Naive thymus-derived CD8-positive, alpha-beta T cell (primary cell): ENCODE measurements at places on chromosomes 13 and 19. TPM values are rescaled to one million over a fixed set of nuclear protein-coding genes. Genes with fewer than 3 reads are reported as not detected.

DNA sequence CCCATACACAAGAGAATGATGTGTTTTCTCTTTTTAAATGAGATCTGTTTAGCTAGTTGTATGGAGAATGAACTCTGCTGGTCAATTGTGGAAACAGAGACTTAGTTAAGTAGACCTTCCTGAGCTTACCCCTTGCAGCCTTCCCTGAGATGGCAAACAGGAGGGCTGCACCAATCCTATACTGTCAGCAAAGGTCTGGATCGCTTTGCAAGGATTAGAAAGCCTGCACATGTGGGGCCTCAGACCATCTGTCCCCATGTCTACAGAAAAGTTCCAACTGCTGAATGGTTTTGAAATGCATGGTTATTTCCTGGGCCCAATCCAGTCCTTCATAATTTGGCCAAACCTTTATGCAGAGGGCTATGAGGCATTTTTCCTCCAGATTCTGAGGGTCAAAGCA lies 183.9 kb upstream of the SLC10A2 start:
- no peak overlapping the region for H3K4me3 ChIP-seq
- H3K4me1 ChIP-seq = no peaks in the 10 kb centered on the region
- H3K27me3 ChIP-seq = peaks cover 6% of the 10 kb centered on the region
- H3K36me3 ChIP-seq = no peaks in the 10 kb centered on the region

NR2C2AP gene
- total RNA-seq = 31.8 TPM

GRCh38 chr19:40143612-40144011 lies 47.6 kb upstream of the MAP3K10 start:
- H3K27ac ChIP-seq = peak overlapping the region; percentile 89
- DNase-seq = peak; percentile 48
- peaks cover 68% of the 10 kb centered on the region for H3K4me1 ChIP-seq
- H3K27me3 ChIP-seq = no peaks in the 10 kb centered on the region
- peak overlapping the region; percentile 70 for H3K4me3 ChIP-seq
- no peaks in the 10 kb centered on the region for H3K36me3 ChIP-seq

- H3K4me1 ChIP-seq = no peaks in the 10 kb centered on the region
- no peak overlapping the region for H3K27ac ChIP-seq
- H3K4me3 ChIP-seq = no peak overlapping the region
- no peak for DNase-seq
- H3K36me3 ChIP-seq = no peaks in the 10 kb centered on the region
These were observed 118.5 kb downstream of the ATP8A2 start for GRCh38 chr13:25490236-25490635.

- no peak for DNase-seq
- no peaks in the 10 kb centered on the region for H3K4me1 ChIP-seq
- H3K27me3 ChIP-seq = peaks cover 16% of the 10 kb centered on the region
- no peak overlapping the region for H3K27ac ChIP-seq
These were observed 15.6 kb downstream of the PABPC3 start for GRCh38 chr13:25111585-25111956.

PBX4 gene
- total RNA-seq = 46.0 TPM
